AG10803 (cell line): ENCODE measurements at places on chromosomes 5 and 9.

- DNase-seq, result no peak
Measured at GRCh38 chr9:12204512-12204911, 488.7 kb upstream of the TYRP1 start.

GRCh38 chr5:14397717-14398116 lies 183.9 kb upstream of the OTULINL start:
- peak; percentile 89 for DNase-seq

DNA sequence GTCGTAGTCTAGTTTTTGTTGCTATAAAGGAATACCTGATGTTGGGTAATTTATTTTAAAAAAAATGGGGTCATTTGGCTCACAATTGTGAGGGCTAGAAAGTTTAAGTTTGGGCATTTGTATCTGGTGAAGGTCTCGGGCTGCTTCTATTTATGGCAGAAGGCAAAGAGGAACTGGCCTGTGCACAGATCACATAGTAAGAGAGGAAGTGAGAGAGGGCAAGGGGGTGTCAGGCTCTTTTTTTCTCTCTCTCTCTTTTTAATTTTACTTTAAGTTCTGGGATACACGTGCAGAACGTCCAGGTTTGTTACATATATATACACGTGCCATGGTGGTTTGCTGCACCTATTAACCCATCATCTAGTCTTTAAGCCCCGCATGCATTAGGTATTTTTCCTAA lies 453.3 kb downstream of the DIRAS2 start:
- DNase-seq, result no peak

DNA sequence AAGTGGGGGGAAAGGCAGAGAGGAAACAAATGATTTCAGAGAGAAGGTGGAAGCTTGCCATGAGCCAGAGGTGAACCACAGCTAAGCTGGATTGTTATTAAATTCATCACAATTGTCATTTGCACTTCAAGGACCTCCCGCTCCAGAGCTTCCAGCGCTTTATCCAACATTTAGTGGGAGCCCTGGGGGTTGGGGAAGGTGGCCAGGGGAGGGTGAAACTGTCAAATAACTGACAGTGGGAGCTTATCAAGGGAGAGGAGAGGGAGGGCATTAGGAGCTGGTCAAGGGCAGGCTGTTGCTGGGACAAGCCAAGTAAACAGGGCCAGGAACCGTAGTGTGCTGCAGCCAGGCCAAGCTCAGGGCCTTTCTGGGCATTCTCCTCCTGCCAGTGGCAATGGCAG lies 71.5 kb downstream of the SIL1 start:
- no peak for DNase-seq

DNA sequence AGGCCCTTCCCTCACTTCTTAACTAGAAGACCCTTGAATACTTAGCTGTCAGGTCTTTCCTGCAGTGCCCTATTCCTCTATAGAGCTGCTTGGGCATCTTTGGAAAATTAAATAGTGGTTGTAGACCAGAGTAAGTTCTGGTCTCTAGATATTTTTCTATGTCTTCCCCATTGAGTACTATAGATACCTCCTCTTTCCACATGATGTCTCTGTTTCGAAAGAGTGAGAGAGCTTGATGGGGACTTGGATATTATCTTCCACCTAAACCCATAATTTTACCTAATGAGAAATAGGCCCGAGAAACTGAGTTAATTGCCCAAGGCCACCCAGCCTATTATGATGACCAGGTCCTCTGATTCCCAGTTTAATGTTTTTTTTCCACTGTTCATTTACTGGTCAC lies 40.2 kb downstream of the SPEF2 start:
- no peak for DNase-seq
